ENCODE measurements at places on chromosomes 1 and 21. TPM values are rescaled to one million over a fixed set of nuclear protein-coding genes. Genes with fewer than 3 reads are reported as not detected.

The OR2AK2 gene
- total RNA-seq, result not detected

The PLA2G2C gene
- total RNA-seq, result not detected

The SERTAD4 gene
- 0.50 TPM for total RNA-seq

The OR2L2 gene
- not detected for total RNA-seq

The ETV3L gene
- total RNA-seq, result not detected

The LMOD1 gene
- total RNA-seq, result not detected

The VWA5B1 gene
- total RNA-seq, result not detected

The DNAJC11 gene
- total RNA-seq, result 32.6 TPM

The NIBAN1 gene
- total RNA-seq, result 0.81 TPM

The RYR2 gene
- not detected for total RNA-seq

The SMPDL3B gene
- total RNA-seq, result 1.2 TPM

The MLLT11 gene
- total RNA-seq, result 16.1 TPM

The LHX4 gene
- 0.27 TPM for total RNA-seq

The RCSD1 gene
- total RNA-seq, result 0.07 TPM

The POU3F1 gene
- total RNA-seq, result not detected
